Gastroesophageal sphincter (tissue), 4 donors: ENCODE measurements at places on chromosomes 2 and 18.

DNA sequence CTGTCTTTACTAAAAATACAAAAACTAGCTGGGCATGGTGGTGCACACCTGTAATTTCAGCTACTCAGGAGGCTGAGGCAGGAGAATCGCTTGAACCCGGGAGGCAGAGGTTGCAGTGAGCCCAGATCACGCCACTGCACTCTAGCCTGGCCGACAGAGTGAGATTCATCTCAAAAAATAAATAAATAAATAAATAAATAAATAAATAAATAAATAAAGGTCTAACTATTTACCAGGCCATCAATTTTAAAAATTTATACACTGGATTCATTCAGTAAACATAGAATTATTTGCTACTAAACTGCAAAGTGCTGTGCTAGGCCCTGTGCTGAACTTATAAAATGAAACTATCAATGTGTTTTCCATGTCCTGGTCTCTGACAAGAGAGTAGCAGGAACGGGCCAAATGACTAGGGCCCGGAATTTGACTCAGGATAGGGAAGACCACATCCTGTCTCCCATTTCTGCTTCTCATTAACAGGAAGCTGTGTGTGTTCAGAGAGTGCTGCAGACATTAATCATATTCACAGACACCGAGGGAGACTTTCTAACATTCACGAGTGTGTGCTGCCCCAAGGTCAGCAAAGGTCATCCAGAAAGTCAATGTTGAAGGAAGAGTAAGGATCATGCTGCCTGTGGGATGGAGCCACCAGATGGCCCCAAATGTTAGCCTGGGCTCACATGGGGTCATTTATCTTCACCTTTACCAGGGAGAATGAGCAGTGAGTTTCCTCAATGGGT lies 95.8 kb downstream of the SPP2 start:
- no peak for ATAC-seq

- no peak for ATAC-seq
Measured at GRCh38 chr2:192983173-192983572, 788.4 kb upstream of the TMEFF2 start.

- no peak for ATAC-seq
Measured at GRCh38 chr18:79384151-79384807, 11.5 kb upstream of the NFATC1 start.

- no peak for ATAC-seq
Measured at GRCh38 chr2:98172951-98173350, 86.0 kb downstream of the VWA3B start.

GRCh38 chr18:78781601-78781960 lies 198.0 kb upstream of the SALL3 start:
- ATAC-seq: no peak

GRCh38 chr2:30272761-30273573 lies 41.6 kb downstream of the LBH start:
- no peak for ATAC-seq

GRCh38 chr2:54657664-54658083 lies 65.8 kb upstream of the EML6 start:
- peak; percentile 65 for ATAC-seq

DNA sequence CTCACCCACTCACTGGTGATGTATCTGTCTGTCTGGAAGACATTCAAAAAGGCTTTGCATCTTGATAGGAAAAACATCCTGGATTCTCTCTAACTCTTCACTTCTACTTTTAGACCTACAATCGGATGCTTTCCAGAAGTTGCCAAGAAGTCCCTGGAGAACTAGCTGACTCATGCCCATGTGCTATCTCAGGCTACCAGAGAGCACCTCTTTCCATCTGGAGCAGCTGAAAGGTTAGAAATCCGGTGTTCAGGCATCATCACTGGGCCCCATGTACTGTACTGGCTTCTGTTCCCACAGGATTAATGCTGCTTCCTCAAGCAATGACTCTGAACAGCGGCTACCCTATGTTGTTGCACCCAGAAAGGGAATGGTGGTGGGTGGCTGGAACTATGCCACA lies 259.0 kb downstream of the NBAS start:
- ATAC-seq: no peak

DNA sequence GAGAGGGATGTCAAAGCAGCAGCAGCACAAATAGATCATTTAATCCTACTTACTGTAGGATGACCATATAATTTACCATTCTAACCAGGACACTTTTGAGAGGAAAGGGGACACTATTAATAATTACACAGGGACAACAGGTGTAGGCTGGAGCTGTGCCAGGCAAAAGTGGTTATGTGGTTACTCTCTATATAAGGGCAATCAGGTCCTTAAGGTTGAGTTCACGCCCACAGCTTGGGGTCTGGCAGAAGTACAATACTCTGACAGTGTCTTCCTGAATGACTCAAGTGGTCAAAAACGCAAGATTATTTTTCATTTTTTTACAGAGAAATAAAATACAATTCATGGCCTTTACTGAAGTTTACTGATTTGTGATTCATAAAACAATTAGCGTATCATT lies 2.8 kb downstream of the PREPL start:
- ATAC-seq: no peak

- no peak for ATAC-seq
Measured at GRCh38 chr2:9667826-9668225, 37.0 kb upstream of the YWHAQ start.

DNA sequence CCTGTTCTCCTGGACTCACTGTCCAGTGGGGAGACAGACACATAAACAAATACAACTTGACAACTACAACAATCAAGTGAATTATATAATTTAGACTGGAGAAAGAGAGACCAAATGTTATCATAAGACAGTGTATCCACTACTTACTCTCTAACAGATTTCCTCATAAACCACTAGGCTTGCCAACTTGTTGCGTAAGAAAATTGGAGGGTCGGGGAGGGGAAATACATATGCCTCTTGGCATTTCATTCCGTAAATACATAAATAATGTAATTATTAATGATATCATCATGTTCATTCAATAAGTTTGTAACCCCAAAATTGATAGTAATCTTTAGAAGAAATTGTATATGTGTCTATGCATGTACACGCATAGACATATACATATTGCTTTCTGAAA lies 14.9 kb downstream of the RAB6D start:
- ATAC-seq: no peak

GRCh38 chr2:213104092-213104902 lies 47.1 kb downstream of the IKZF2 start:
- no peak for ATAC-seq

GRCh38 chr18:32303400-32303799 lies 113.6 kb downstream of the MEP1B start:
- no peak for ATAC-seq

DNA sequence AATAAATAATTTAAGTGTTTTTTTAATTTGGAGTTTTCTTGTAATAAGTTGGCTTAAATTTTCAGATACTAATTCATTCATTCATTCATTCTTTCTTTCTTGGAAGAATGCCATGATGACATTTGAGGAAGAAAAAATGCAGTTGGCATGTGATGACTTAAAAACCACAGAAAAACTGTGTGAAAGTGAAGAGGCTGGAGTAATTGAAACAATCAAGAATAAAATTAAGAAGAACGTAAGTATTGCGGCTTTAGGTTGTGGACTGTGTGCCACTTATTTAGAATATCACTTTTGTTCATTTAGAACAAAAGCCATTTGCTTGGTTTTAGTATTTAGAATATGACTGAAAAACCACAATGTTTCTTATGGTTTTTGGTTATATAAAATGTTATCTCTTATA lies 51.4 kb downstream of the TTC39C start:
- ATAC-seq: no peak

- no peak for ATAC-seq
Measured at GRCh38 chr2:166917415-166917814, 29.1 kb downstream of the XIRP2 start.

DNA sequence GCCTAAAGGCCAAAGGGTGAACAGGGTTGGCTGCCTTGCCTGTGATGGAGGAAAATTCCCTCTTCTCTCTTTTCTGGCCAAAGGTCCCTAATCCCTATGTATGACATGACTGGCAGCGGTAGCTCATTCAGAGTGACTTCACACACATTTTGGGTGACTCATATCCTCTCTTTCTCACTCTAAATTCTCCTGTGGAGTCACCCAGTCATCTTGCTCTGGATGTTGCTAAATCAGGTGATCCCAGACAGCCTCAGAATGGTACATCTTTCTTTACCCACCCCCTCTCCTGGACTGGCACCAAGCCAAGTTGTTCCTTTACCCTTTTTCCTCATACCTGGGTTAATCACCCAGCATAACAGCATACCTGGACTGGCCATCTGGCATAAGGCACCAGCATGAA lies 77.2 kb downstream of the NEURL3 start:
- ATAC-seq: no peak

GRCh38 chr2:41990688-41991087 lies 57.1 kb upstream of the PKDCC start:
- no peak for ATAC-seq

GRCh38 chr2:26621469-26622199 lies 19.5 kb downstream of the CIB4 start:
- ATAC-seq: no peak

DNA sequence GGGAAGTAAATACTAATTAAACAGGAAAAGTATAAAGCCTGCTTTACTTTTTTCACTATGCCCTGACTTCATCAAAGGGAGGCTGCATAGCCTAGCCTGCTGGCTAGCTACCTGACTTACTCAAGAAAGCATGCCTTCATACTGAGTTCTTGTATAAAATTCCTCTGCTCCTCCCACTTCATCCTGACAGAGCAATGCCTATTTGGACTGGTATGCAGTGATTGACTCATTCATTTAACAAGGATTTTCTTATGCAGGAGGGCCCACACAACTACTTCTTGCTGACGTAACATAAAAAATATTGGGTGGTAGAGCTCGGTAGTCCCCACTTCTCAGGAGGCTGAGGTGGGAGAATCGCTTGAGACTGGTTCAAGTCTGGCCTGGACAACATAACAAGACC lies 70.5 kb downstream of the PRPF40A start:
- ATAC-seq: peak; percentile 58

GRCh38 chr2:143482771-143483170 lies 353.6 kb downstream of the ARHGAP15 start:
- ATAC-seq: no peak

- peak; percentile 19 for ATAC-seq
Measured at GRCh38 chr2:33042265-33042664, 95.5 kb downstream of the LTBP1 start.

DNA sequence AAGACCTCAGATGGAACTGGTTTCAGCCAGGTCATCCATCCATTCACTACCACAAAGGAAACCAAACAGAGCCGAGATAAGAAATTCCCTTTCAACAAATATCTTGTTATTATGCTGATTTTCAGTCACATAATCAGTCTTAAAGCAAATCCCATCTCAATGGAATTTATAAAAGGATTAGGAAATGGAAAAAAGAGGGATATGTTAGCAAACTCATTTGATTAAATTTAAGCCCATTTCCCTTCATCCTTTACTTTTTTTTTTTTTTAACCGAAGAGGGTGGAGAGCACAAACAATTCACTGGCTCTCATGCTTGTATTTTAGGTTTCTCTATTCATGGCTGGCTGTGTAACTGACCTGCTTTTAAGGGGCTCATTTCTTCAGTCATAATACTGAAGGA lies 109.0 kb upstream of the GATA6 start:
- ATAC-seq: no peak

- ATAC-seq: no peak
Measured at GRCh38 chr2:129796801-129797488, 182.5 kb upstream of the RAB6C start.

DNA sequence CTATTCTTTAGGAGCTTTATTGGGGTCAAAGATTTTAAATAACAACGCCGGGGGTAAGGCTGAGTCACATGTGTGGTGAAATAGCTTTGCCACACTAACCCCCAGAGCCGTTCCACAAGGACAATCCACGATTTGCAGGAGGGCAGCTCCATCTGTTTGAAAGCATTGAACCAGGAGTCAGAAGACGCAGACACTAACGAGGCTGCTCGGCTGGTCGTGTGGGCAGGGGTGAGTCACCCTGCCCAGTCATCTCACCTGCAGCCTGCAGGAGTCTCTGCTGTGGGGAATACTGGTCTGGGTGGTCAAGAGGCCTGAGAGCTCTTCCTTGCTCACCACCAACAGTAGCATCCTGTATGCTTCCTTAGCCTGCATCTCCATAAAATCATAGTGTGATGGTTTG lies 149.2 kb upstream of the NCK2 start:
- no peak for ATAC-seq

DNA sequence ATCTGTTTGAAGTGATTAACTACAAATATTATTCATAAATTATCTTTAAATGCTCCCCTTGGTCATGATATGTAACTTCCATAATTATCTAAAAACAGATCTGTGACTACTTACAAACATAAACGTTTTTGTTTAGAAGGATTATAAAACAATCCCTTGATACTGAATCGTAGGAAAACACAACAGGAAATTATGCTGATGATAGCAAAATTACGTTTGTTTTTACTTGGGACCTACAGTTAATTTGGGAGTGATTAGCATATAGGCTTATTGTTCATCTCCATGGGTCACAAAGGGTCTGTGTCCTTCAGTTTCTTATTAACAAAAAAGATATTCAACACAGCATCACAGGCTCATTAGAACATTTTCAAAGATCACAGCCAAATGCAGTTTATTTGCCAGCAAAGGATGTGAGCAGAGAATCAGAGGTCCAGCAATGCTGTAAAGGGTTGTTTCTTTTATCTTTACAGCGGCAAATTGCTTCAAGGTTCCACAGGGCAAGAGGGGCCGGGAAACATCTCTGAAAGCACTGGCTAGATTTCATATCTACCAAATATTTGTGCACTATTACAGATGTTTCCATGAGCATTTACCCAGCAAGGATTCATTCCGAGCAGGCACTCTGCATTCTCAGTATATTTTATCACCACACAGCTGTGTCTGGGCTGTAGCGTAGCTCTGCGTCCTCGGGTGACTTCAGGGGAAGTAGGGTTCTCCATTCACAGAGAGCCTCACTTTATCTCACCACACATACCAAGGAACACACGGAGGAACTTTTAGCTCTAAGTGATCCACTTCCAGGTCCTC lies 4.1 kb downstream of the CCDC195 start:
- ATAC-seq: no peak

DNA sequence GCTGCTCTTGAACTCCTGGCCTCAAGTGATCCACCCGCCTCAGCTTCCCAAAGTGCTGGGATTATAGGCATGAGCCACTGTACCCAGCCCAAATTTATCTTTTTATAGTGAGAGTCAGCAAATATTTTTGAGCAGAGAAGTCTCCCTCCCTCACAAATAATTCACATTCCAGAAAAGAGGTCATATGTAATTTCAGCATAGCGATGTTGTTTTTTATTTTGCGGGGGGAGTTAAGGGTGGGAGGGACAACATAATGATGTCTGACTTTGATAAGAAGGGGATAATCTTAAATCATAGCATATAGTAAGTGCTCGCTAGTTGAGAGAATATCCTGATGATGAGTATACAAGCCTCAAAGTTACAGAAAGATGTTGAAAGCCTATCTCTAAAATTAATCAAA lies 1090.2 kb upstream of the ACVR2A start:
- no peak for ATAC-seq

DNA sequence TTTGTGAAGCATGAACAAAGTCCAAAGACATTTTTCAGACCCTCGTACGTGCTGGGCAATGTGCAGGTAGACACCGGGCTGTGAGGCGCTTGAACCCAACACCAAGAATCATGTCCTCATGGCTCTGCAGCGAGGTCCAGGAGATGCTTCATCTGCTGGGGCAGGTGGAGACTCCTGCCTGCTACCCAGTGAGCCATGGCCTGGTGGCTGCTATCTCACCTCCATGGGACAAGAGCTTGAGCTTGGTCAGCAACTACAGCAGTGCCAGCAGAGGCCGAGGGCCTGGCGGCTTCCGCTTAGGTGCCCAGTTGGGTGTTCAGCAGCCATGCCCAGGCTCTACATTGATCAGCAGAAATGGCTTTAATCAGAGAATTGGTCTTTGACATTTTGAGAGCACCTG lies 281.0 kb upstream of the HS6ST1 start:
- ATAC-seq: no peak

- no peak for ATAC-seq
Measured at GRCh38 chr2:210713122-210713521, 156.7 kb downstream of the CPS1 start.

- peak; percentile 34 for ATAC-seq
Measured at GRCh38 chr2:69097148-69097610, 84.2 kb downstream of the ANTXR1 start.
